ENCODE measurements at places on chromosomes 12 and 14. TPM values are rescaled to one million over a fixed set of nuclear protein-coding genes. Genes with fewer than 3 reads are reported as not detected.

ERP29 gene
- total RNA-seq = 115 TPM

CCND2 gene
- total RNA-seq = 113 TPM

SLC5A8 gene
- 3.8 TPM for total RNA-seq

ISM2 gene
- not detected for total RNA-seq

GRCh38 chr12:18343708-18344107 lies 82.4 kb downstream of the PIK3C2G start:
- H3K4me1 ChIP-seq = no peaks in the 10 kb centered on the region
- no peak overlapping the region for H3K4me3 ChIP-seq
- DNase-seq = no peak
- no peaks in the 10 kb centered on the region for H3K36me3 ChIP-seq

DNA sequence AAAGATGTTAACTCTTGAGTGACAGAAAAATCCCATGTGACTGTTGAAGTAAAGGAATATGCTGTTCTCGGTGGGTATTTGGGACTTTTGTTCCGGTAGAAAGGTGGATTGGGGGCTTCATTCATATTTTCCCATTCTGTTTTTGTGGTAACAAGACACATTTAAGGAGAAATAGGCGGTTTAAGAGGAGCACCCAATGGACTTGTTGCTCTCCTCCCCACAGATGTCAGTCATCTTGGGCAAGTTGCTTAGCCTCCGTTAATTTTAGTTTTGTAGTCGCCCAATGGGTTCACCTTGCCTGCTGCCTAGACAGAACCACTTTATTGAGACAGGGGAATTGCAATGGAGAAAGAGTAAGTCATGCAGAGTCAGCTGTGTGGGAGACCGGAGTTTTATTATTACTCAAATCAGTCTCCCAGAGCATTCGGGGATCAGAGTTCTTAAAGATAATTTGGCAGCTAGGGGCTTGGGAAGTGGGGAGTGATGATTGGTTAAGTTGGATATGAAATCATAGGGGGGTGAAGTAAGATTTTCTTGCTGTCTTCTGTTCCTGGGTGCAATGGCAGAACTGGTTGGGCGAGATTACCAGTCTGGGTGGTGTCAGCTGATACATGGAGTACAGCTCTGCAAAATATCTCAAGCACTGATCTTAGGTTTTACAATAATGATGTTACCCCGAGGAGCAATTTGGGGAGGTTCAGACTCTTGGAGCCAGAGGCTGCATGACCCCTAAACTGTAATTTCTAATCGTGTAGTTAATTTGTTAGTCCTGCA lies 50.3 kb downstream of the SLC38A1 start:
- H3K4me1 ChIP-seq = no peaks in the 10 kb centered on the region
- H3K27me3 ChIP-seq = no peaks in the 10 kb centered on the region
- H3K36me3 ChIP-seq = no peaks in the 10 kb centered on the region
- H3K27ac ChIP-seq = no peak overlapping the region
- no peak overlapping the region for H3K4me3 ChIP-seq
- DNase-seq = no peak

DNA sequence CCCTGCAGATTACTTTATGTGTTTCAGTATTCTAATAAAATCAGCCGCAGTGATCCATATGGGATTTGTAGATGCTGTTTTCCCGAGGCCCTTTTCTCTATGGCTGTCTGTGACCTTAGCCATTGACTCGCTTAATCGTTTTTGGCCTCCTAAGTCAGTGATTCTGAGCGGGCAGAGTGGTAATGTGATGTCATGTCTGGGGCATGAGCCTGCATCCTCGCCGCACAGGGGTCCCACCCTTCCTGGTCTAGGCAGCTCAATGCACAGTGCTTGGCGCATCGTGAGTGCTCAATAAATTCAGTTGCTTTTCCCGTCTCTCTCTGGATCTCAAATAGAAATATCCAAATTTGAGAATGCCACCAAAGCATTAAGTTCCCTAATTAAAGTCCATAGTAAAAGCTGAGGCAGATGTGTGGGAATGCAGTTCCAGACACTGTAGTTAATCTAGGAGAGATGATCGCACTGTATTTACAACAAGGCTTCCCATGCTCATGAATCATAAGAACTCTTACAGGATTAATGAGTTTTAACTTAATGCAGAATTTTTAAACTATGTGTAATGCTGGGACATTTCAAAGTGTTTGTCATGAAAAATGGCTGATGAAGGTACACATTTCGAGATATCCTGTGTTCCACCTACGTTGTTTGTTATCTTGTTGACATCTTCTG lies 29.3 kb downstream of the HMGA2 start:
- no peaks in the 10 kb centered on the region for H3K4me1 ChIP-seq
- no peak for DNase-seq
- H3K4me3 ChIP-seq = no peak overlapping the region
- no peaks in the 10 kb centered on the region for H3K27me3 ChIP-seq
- no peaks in the 10 kb centered on the region for H3K36me3 ChIP-seq
- H3K27ac ChIP-seq = no peak overlapping the region

- peaks cover 8% of the 10 kb centered on the region for H3K4me1 ChIP-seq
- H3K27ac ChIP-seq = no peak overlapping the region
- DNase-seq = peak; percentile 57
- H3K27me3 ChIP-seq = no peaks in the 10 kb centered on the region
- no peaks in the 10 kb centered on the region for H3K36me3 ChIP-seq
- H3K4me3 ChIP-seq = no peak overlapping the region
Observed at GRCh38 chr14:59067127-59067894, 121.2 kb upstream of the DAAM1 start.

DNA sequence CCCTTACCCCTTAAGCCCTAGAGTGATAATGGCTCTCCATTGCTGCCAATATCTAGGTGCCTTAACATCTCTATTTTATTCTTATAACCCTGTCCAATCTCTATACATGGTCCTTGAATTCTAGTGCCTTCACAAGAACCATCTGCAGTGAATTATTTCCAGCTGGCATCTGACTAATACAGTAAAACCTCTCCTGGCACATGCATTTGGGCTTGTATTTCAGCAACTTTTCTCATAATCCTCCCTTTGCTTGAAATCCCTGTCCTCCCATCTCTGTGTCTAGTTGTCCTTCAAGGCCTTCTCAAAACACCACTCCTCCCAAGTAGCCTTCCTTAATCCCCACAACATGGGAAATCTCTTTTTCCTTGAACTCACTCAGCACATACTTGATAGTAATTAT lies 14.2 kb upstream of the HMGA2 start:
- no peaks in the 10 kb centered on the region for H3K36me3 ChIP-seq
- H3K27ac ChIP-seq = no peak overlapping the region
- H3K4me1 ChIP-seq = no peaks in the 10 kb centered on the region
- no peaks in the 10 kb centered on the region for H3K27me3 ChIP-seq
- H3K4me3 ChIP-seq = no peak overlapping the region
- DNase-seq = no peak

DNA sequence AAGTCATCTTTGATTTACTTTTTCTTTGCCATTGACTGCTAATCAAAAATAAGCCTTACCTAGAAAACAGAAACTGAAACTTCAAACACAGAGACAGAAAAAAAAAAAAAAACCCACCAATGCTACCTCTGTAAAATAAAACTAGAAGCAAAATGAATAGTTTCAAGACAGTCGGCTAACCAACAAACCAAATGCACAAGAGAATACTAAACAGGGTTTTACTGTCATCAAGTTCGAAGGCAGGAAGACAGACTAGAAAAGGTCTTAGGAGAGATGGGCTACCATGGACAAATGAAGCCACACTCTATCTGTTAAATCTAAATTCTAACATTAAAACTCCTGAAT lies 59.5 kb downstream of the SEL1L start:
- H3K4me1 ChIP-seq = no peaks in the 10 kb centered on the region
- no peak for DNase-seq
- H3K36me3 ChIP-seq = peaks cover 3% of the 10 kb centered on the region

- H3K27ac ChIP-seq = peak overlapping the region; percentile 14
- no peak for DNase-seq
- no peak overlapping the region for H3K4me3 ChIP-seq
- H3K36me3 ChIP-seq = peaks cover 3% of the 10 kb centered on the region
- H3K27me3 ChIP-seq = no peaks in the 10 kb centered on the region
Observed at GRCh38 chr14:96349286-96350075, 13.7 kb downstream of the ATG2B start.

- H3K27ac ChIP-seq = no peak overlapping the region
- DNase-seq = no peak
- H3K4me3 ChIP-seq = no peak overlapping the region
- no peaks in the 10 kb centered on the region for H3K36me3 ChIP-seq
Observed at GRCh38 chr12:46380881-46381280, 8.3 kb upstream of the SLC38A2 start.
